ENCODE measurements at places on chromosomes 7 and 10.

GRCh38 chr7:46847126-46847525 lies 734.8 kb downstream of the TNS3 start:
- DNase-seq: no peak

- DNase-seq: no peak
Measured at GRCh38 chr7:47335557-47336471, 246.1 kb downstream of the TNS3 start.

- DNase-seq: no peak
Measured at GRCh38 chr10:23067337-23067736, 28.0 kb upstream of the MSRB2 start.

GRCh38 chr10:51696251-51696650 lies 3.1 kb downstream of the CSTF2T start:
- no peak for DNase-seq

- DNase-seq: no peak
Measured at GRCh38 chr7:39700165-39700564, 76.8 kb downstream of the RALA start.

DNA sequence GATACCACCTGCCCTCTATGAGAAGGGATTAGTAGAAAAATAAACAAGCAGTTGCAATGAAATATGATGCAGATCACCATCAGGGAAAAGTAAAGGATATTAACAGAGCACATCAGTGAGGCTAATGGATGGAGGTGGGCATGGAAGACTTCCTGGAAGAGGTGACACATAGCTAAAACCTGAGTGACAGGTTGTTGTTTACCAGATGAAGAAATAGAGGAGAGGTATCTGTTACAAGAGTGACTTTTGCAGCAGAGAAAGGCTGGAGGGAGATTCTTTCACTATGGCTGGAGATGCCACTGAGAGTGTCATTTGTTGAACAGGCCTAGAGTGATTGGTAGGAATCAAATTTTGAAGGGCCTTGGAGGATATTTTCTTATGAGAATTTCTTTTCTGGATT lies 646.2 kb downstream of the GATA3 start:
- no peak for DNase-seq

- no peak for DNase-seq
Measured at GRCh38 chr10:11229893-11230292, 212.2 kb downstream of the CELF2 start.

- DNase-seq: no peak
Measured at GRCh38 chr7:36287371-36288241, 102.1 kb upstream of the ANLN start.

DNA sequence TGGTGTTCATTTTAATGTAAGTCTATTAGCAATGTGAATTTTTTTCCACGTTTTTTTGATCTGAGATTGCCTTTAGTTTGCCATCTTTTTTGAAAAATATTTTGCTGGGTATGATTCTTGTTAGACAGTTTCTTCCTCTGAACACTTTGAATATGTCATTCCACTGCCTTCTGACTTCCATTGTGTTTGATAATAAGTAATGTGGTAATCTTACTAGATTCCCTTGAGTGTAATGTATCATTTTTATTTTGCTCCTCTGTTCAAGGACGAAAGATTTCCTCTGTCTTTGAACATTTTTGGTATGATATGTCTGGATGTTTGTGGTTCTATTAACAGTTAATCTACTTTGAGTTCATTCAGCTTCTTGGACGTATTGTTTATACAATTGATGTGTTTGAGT lies 371.4 kb downstream of the SUGCT start:
- peak; percentile 4 for DNase-seq

DNA sequence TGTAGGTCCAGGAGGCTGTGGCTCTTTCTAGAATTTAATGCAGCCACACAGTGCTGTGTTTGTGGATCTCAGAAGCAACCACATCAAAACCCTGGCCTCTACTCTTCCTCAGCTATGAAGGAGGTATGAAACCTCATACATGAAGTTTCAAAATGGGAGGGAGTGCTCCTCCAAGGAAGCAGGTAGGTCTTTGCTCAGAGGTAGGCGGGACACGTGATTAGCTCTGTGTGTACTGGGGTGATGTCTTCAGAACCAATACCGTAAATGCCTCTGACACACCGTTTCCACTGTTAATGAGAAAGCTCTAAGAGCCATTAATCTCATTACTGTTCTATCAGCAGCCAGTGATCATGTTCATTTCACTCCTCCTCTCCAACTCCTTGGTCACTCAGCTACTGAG lies 126.1 kb downstream of the PLXNA4 start:
- DNase-seq: no peak
